ENCODE measurements at places on chromosomes 3 and 15.

GRCh38 chr15:38853608-38854007, 289.0 kb upstream of the RASGRP1 start:
- DNase-seq, result peak; percentile 12

DNA sequence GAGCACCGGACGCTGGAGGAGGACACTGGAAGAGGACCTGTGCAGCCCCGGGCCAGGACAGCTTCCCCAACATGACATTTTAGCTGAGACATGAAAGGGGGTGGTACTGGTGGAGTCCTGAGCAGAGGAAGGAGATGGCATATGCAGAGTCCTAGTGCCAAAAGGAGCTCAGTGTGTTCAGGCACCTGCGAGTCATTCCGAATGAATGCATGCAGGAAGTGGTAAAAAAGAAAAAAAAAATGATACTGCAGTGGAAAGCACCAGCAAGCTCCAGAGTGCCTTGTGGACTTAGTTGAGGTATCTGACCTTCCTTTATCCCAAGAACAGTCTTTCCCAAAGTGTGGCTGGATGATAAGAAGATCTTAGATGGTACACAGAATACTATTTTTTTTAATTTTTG, 6.6 kb upstream of the ZNF148 start:
- no peak for DNase-seq

DNA sequence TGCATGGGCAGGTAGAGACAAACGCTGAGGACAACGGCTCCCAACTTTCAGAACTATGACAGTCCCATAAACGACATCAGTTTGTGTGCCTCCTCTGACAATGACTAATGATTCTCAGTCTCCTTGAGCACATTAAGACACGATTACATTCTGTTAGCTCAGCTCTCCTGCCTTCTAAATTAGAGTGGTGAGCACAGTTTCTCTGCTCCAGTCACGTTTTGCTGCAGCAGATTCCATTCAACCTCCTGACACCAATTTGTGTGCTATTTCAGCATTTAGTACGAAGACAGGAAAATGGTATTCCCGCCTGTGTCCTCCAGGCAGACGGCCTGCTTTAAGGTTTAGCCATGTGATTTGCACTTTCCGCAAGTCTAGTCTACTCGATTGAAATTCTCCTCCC, 458.4 kb upstream of the CFAP20DC start:
- no peak for DNase-seq

GRCh38 chr3:14154276-14154675, 24.1 kb downstream of the XPC start:
- DNase-seq, result no peak

DNA sequence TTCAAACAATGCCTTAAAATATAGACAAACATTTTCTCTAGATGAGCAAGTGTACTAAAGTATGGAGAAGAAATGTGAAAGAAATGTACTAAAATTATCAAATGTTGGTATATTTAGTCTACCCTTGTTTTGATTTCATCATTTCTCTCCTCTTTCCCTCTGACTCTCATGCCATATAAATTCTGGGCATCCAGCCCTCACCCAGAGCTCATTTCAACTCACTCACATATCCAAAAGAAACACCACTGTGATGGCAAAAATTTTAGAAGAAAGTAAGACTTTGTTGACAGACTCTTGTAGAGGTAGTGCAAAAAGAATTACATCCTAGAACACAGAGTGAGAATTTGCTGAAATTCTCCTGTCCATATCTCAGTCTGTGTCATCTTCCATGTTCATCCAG, 377.8 kb upstream of the SUCLG2 start:
- no peak for DNase-seq

- no peak for DNase-seq
These were observed 241.6 kb upstream of the AZI2 start for GRCh38 chr3:28590216-28590615.

DNA sequence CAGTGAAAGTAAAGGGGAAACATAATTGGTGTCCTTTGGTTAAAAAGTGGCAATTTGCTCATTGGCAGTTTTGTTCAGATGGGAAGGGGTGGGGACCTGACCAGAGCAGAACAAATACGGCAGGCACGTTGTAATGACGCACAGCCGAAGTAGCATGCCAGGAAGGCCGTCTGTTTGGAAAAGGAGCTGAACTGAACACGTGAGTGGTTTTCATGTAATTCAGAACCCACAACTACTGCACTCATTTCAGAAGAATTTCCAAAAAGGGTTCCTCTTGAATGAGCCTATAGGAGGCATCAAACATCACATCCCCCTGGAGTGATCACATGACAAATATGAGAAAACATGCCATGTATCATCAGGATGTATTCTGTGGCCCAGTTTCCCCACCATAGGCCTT, 42.9 kb upstream of the LMCD1 start:
- no peak for DNase-seq

- DNase-seq, result no peak
These were observed 42.3 kb downstream of the KCNH8 start for GRCh38 chr3:19190602-19191001.

GRCh38 chr3:130073582-130073981, 8.0 kb upstream of the ALG1L2 start:
- DNase-seq, result no peak

GRCh38 chr15:90060797-90061196, 41.5 kb downstream of the IDH2 start:
- DNase-seq, result no peak

GRCh38 chr15:39430389-39430788, 150.5 kb upstream of the THBS1 start:
- no peak for DNase-seq

DNA sequence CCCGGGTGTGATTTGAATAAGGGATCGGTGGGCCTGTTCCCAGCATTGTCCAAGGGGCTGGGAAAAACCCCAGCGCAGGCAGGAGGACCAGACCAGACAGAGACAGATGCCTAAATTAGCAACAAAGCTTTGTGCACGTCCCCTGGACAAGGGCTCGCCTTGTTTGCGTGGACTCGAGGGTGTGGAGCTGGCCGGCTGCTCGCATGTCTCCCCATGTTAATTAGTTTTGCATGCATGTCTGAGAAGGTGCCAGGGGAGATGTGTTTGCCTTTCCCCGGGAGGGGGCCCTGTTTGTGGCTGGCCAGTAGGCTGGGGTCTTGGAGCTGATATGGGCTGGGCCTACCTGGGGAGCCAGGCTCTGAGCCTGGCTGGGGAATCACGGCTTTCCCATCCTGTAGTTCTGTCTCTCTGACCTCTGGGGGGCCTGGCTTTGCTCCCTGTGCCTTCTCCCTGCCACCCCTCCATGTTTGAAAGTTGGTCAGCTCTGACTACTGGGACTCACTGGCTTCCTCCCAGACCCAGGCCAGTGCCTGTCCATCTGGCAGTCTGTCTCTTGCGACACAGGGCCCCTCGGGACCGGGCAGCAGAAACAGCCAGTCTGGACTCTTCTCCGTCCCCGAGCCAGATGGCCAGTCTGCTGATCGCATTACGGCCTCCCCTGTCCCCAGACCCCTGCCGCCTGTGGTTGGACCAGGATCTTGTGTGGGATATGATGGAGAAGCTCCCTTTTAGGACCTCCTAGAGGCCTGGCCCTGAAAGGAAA, 55.4 kb upstream of the POLG start:
- DNase-seq, result no peak

DNA sequence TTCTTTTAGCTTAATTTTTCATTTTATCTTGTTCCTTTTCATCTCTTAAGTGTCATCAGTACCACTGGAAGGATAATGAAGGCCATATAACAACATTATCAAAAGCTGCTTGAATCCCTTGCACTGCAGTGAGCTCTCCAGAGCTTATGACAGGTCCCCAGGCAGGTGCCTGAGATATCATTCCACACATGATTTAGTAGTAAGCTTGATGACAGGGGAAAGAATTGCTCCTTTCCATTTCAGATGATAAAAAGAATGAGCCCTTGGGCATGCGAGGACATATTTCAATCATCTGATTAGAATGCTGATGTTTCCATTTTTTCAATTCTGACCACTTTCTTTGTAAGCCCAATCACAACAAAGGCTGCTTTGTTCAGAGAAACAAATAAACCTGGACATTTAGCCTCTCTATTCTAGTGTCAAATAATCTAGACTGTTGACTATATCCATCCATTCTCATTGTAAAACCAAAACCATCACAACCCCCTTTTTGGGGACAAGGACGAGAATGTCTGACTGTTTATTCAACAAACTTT, 567.8 kb downstream of the IGSF11 start:
- DNase-seq, result no peak

GRCh38 chr15:81054236-81054635, 53.5 kb downstream of the TLNRD1 start:
- no peak for DNase-seq

- DNase-seq, result peak; percentile 94
These were observed 47.7 kb upstream of the FMN1 start for GRCh38 chr15:33242165-33242564.

- DNase-seq, result no peak
These were observed 261.2 kb upstream of the DNAJC19 start for GRCh38 chr3:181250714-181251113.

DNA sequence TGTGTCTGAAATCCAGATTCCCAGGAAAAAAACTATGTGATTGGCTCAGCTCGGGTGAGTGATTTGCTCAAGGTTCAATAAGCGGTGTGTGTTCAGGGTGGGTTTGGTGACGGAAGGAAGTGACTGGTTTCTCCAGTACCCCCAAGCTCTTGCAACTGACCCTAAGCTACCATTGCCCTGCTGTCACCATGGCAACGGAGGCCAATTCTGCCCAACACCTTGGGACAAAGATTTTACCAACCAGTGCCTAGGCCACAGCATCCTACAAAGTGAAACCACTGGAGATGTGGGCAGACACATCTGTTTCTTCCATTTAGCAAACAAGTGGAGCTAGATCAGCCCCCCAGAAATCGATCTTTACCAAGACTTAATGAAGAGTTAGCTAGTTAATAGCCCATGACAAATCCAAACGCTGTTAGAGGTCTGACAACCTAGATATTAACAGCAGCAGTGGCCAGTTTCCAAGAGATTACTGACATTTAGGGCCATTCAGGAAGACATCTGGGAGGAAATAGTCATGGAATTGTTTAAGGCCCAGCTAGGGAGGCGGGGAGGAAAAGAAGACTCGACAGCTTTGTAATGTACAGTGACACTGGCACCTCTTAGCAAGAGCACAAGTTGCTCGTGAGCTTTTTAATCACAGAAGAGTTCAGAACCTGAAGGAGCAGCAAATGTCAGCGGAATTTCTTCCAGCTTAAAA, 195.9 kb downstream of the SLCO3A1 start:
- no peak for DNase-seq

- DNase-seq, result no peak
These were observed 64.8 kb downstream of the MAP2K5 start for GRCh38 chr15:67607329-67607728.

DNA sequence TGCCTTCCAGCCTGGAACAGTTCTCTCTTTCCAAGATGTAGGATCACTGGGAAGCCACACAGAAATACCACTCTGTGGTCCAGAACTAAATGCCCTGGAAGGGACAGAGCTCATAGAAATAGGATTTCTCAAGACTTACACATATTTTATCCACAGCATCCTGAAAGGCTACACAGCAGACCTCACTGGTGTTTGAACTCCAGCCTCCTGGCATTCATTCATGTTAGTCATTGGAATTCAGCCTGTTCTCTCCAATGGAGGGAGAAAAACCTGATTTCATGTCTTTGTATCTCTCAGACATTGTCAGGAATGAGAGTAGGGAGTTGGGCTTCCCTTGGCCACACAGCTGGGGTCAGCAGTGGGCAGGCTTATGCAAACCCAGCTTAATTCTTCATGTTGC, 121.1 kb upstream of the PPP2R3A start:
- DNase-seq, result no peak

DNA sequence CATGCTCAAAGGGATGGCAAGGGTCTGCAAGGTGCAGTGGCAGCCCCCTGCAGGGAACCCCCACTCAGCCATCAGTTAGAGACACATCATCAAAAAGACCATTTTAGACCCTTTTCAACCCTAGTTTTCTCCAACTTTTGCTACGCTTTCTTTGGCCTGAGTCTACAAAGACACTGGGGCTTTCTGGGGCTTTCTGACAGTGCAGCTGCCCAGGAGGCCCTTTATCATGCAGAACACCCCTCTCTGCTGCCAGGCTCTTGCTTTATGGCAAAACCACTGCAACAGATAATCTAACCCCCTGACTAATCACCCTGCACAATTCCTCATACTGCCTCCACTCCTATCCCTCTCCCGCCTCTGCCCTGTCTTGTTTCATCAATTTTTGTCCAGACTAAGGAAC, 2.4 kb downstream of the NMNAT3 start:
- DNase-seq, result no peak

DNA sequence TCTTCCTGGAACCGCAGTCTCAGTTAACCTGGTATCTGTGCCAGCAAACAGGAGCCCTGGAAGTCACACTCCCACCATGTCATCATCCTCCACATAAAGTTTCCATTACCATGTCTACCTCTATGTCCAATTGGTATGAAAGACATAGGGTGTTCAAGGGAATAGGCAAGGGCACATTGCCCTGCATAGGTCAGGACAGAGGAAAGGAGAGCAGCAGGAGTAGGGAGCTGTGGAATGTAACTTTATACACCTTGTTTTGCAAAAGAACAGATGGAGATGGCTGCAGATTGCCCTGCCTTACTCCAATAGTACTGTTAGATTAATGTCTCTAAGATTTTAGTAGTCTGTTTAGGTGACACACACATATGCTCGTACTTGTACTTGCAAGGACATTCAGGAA, 1056.4 kb downstream of the NTRK3 start:
- DNase-seq, result no peak

DNA sequence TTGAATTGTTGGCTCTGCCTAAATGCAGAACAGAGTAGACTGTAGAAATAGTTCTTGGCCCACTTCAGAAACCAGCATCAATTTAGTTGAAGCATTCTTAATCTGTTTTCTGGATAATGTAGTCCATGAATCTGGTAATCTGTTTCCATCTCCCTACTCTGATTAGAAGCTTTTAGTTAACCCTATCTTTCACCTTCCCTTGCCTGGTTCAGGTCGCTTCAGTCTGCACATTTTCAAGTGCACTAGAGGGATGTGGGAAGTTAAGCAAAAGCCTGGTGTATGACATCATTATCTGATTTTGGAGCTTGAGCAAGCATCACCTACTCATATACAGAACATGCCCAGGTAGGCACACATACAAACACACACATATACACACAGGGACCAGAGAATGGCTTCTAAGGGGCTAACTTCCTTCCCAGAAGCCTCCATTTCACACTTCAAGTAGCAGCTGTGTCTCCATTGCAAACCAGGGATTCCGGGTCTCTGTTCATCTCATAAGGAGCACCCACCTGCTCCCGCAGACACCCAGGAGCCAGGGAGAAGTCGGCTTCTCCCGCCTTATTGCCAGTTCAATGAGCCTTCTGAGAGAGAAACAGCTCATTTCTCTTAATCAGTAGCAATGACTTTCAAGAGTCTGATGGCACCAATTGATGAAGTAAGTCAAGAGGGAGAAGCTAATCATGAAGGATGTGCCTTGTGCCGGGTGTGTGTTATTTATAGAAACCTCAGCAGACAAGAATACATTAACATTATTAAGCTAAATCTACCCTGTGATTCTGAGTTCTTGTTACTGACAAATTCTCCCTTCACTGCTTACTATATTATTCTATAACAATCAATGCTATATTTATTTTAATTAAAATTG, 347.9 kb upstream of the STAC start:
- DNase-seq, result no peak

DNA sequence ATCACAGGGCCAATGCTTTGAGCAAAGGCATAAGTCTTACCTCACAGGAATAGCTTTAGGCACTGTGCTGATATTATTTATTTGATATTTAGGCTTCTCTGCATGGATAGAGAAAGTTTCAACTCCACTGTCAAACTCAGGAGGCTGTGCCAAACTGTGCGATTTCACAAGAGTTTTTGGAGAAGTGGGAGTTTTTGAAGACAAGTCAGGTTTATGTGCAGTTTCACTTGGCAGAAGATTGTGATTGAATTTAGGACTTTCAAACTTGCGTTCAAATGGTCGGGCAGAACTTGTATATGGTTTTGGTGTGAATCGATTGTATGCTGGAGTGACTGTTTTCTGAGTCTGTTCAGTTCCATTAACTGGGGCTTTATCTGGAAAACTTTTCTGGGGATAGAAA, 113.7 kb downstream of the TJP1 start:
- DNase-seq, result no peak
